ENCODE measurements at places on chromosomes 5 and 9.

GRCh38 chr9:27626244-27627187 lies 53.2 kb upstream of the C9orf72 start:
- no peak for DNase-seq

DNA sequence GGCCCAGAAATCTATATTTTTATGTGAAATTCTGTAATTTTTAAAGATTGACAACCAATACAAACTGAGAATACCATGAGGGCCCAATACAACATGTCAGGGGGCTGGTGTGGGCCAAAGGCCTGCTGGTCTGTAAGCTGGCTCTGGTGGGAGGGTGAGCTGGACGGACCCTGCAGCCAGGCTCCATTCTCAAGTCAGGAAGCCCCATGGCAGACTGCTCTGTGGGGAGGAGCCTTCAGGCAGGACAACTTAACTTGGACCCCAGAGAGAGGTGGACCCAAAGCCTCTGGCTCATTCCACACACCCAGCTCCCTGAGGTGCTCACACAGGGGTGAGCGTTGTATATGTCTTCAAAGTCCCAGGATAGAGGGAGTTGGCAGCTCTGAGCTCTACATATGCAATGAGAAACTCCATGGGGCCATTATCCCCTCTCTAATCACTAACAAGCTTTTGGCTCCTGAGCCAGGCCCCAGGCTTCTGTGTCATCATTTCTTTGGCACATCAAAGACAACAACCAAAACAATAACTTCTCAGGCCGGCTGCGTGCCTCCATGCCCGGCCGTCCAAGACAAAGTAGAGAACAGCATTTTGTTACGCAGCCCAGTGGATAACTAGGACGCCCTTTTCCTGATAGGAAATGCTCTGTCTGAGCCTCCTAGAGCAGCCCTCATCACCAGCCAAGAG lies 6.4 kb downstream of the SEPTIN8 start:
- no peak for DNase-seq

GRCh38 chr5:179887802-179888201 lies 19.9 kb downstream of the TBC1D9B start:
- DNase-seq, result no peak

DNA sequence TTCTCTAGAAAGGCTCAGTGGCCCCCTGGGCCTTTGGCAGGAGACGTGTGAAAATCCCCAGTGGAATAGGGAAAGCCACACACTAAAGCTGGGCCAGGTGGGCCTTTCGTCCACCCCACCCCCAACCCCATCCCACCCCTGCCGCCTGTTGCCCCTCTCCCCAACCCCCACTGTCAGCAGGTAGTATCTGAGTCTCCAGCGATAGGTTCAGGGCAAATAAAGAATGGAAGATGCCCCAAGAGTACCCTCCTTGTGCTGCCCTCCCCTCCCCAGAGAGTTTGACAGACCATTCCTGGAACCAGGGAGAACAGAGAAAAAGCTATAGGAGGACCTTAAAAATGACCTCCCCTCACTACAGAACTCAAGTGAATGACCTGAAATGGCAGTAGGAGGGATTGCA lies 36.7 kb upstream of the UBE2D2 start:
- DNase-seq, result no peak

GRCh38 chr9:105338308-105338707 lies 93.9 kb downstream of the SLC44A1 start:
- no peak for DNase-seq

GRCh38 chr5:54551926-54552325 lies 34.4 kb downstream of the SNX18 start:
- no peak for DNase-seq

DNA sequence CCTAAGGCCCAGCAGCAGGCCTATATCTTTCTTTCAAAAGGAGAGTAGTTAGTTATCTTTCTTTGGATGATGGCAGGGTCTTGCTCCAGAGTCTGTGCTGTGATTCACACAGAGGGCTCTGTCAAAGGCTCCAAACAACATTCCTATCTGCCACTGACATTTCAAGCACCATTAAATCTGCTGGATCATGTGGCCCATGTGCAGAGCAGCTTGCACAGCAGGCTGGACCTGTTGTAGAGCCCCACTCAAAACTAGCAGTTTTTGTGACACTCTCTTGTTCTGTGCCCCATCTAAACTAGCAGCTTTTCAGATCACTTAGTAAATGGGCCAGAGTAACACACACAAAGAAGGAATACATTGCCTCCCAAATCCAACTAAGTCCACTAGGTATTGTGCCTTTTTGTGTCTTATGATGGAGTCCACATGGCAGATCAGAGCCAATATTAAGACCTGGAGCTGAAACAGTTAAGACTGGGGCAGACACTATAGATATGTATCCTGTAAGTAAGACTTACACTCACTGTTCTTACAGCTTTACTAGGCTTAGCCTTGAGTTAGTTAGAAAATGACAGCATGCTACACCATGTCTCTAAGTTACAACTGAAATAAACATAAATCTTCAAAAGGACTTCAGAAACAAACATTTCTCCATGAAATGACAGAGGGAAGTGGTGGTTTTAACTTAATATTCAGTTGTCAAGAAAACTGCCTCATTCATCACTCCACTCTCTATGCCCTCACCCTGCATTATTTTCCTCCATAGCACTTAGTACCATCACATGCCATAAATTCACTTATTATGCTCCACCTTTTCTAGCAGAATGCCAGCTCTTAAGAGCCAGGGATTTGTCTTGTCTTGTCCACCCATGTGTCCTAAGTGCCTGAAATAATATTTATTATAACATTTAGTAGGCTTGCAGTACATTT lies 400.9 kb downstream of the RAB3C start:
- no peak for DNase-seq
